ENCODE measurements at places on chromosomes 2 and 18. TPM values are rescaled to one million over a fixed set of nuclear protein-coding genes. Genes with fewer than 3 reads are reported as not detected.

The SLC9A2 gene
- total RNA-seq, result not detected

The CHAC2 gene
- 5.2 TPM for total RNA-seq

The AOX1 gene
- 57.4 TPM for total RNA-seq

The UBE2E3 gene
- 61.5 TPM for total RNA-seq
